ENCODE measurements at places on chromosomes 6 and 20.

- DNase-seq, result no peak
These were observed 8.8 kb downstream of the DDR1 start for GRCh38 chr6:30893001-30893591.

DNA sequence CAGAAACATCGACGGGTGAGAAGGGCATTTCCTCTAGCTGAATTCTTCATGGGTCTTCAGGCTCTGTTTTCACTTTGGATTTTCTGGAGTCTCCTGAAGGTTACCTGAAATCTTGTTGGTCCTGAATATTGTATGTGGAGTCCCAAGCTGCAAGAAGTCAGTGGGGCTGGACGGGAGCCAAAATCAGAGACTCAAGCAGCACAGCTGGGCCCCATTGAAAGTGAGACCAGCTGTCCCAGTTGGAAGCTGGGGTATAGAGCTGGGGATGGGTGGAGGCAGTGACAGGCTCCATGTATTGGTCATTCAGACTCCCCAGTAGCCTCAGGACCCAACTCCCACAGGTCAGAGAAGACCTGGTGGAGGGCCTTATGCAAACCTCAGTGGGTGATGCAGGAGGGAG is 111.3 kb upstream of the MLN start:
- no peak for DNase-seq

DNA sequence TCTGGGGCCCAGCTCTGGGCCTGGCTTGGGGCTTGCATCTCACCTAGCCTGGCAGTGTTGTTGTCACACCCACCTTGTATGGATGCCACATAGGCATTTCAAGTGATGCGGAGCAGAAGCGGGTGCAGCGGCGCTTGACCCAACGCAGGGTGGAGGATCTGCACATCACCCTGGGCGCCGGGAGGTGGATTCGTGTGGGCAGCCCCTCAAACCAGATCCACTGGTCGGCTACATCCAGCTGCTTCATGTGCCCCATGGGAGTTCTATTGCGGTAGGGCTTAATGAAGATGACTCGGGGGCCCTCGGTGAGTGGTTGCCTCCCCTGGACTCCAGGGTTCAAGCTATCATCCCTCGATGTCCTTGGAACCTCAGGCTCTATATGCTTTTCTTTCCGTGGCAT is 3.2 kb downstream of the TP53TG5 start:
- no peak for DNase-seq

DNA sequence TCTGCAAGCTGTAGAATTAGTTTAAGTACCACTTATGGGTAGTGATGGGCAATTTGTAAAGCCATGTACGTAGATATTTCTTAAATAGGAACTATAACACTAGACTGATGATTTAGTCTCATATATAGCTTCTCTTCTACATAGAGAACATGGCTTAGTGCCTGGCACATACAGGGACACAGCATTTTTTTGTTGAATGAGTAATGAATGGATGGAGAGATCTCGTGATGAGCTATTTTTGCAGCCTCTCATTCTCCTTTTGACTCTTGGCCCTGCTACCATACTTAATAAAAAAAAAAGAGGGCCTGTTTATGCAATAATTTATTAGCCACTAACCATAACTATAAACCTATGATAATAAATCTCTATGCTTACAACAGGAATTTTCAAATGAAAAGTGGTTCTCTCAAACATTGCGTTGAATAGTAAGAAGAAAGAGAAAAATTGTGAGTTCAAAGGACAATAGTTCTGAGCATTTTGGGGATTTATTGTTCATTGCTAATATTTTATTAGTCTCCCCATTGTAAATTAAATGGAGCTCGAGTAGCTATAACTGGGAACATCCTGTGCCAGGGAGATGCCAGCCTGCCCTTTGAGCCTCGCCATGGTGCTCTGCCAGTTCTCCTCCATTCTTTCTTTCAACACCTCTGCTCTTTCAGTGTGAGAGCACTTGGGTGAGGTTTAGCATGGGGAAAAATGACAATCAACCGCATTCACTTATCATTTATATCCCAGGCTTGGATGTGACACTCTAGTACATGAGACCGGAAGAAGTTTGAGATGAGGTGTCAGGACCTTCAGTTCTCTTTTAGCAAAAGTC is 14.7 kb upstream of the RCAN2 start:
- no peak for DNase-seq

DNA sequence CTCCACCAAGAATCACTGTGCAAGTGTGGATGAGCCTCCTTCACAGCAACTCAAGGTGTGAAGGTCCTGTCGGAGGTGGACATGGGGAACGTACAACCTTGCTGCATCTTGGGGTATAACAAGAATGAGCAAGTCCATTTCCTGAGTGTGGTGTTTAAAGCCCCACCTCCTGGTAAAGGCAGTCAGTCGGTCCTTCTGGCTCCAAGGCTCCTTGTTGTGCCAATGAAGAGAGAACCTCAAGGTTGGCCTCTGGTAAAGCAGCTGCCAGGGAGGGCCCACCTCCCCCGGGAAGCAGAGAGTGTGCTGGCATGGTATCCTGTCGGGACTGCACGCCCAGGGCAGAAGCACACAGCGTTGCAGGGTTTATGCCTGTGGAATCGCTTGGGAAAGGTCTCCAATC is 12.4 kb upstream of the MAS1 start:
- no peak for DNase-seq

DNA sequence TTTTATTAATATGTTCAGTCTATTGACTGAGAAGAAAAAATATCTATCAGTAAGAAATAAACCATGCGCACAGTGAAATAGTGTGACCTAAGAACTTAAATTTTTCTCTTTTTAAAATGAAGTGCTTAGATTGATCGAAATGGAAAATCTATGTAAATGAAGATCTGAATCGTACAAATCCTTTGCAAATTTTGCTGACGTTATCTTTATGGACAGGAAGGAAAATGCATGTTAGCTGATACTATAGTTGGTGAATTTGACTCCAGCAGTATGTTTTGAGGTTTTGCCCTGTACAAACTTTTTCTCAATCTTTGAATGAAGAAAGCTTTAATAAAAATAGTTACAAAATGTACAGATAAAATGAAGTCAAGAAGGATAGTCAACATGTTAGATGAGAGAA is 82.9 kb downstream of the NRN1 start:
- no peak for DNase-seq

- no peak for DNase-seq
These were observed 33.9 kb upstream of the RNGTT start for GRCh38 chr6:88997327-88997726.

GRCh38 chr6:31842053-31842452 is 14.5 kb downstream of the HSPA1B start:
- no peak for DNase-seq
